ENCODE measurements at places on chromosomes 16 and 17.

- DNase-seq: no peak
Measured at GRCh38 chr16:81380932-81381331, 63.7 kb upstream of the CMIP start.

GRCh38 chr17:4711661-4712181, 1.3 kb downstream of the ARRB2 start:
- no peak for DNase-seq

- DNase-seq: no peak
Measured at GRCh38 chr16:7765079-7765550, 432.5 kb downstream of the RBFOX1 start.

DNA sequence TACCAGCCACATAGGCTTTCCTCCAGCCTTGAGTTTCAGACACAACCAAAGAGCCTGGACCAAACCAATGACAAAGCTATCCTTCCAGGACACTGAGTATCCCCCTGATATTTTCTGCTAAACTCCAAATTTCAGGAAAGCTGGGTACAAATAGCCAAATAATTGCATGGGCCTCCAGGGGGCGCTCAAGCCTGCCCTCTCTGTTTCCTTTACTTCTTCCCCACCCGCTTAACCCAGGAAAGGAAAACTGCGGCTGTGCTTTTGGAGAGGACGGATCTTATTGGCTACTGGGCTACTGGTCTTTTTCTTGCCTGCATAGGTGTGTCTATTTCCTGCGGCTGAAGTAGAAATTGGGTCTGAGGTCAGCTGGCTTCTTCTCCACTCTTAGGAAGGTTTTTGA, 30.1 kb downstream of the GNGT2 start:
- peak; percentile 48 for DNase-seq

- DNase-seq: no peak
Measured at GRCh38 chr17:10195090-10195805, 3.2 kb downstream of the GAS7 start.

DNA sequence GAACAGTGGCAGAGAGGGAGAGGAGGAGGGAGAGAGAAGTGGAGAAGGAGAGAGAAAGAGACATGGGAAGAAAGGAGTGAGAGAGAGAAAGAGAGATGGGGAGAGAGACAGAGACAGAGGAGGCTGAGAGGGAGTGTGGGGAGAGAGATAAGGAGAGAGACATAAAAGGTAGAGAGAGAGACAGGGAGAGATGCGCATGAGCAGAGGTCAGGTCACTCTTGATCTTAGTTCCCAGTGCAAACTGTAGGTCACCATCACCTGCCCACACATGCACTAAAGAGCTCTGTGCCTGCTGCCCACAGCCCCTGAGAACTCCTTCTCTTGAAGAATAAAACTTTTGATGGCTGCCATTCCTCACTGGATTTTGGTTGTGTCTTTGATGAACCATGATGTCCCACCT, 14.9 kb downstream of the KRT33A start:
- no peak for DNase-seq

DNA sequence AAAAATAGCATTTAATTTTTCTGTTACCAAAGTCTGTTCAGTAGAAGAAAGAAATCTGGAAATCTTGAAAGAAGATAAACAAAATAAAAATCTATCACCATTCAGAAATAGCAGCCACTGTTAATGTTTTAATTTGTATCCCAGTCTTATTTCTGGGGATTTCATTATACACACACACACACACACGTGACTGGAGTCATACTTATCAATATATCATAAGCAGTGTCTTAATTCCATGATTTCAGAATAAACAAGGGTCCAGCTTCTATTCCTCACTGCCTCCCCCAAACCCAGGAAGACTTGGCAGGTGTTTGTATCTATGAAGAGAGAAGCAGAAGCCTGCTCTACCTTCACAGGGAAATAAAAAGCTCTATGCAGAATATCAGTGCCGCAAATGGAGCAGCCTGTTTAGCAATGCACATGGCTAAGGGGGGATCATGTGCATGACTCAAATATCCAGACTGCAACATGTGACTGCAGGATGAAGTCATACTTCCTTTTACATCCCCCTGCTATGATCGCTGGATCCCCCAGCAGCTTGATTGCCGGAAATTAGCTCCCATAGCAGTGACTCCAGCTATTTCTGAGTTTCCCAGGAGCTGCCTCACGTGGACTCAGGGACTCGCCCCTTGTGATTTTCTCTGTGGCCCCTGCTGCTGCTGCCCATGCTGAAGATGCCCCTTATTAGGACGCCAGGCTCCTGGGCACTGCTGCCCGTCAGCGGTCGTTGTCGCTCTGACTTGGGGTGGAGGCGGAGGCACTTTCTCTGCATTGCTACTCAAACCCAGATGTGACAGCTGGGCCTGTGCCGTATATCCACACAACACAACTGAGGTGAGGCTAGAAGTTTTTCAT, 341.0 kb downstream of the CPPED1 start:
- peak; percentile 57 for DNase-seq

DNA sequence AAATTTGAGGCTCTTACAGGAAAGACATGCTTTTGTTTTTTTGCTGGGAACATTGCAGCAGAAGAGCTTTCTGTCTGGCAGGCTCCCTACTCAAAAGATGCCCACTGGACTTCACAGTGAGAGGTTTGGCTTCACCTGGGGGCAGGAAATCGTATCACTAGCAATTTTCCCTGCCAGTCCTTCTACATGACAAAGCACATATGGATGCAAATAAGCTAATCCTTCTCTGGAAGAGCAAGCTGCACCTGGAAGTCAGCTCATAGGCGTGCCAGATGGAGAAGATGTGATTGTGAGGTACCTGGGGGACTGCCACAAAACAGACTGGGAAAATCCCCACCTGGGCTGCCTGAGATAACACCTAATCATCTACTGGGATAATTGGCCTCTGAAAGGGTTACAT, 195.0 kb upstream of the CPHXL start:
- DNase-seq: no peak

GRCh38 chr17:14302091-14302430, 1.2 kb downstream of the HS3ST3B1 start:
- DNase-seq: peak; percentile 46

DNA sequence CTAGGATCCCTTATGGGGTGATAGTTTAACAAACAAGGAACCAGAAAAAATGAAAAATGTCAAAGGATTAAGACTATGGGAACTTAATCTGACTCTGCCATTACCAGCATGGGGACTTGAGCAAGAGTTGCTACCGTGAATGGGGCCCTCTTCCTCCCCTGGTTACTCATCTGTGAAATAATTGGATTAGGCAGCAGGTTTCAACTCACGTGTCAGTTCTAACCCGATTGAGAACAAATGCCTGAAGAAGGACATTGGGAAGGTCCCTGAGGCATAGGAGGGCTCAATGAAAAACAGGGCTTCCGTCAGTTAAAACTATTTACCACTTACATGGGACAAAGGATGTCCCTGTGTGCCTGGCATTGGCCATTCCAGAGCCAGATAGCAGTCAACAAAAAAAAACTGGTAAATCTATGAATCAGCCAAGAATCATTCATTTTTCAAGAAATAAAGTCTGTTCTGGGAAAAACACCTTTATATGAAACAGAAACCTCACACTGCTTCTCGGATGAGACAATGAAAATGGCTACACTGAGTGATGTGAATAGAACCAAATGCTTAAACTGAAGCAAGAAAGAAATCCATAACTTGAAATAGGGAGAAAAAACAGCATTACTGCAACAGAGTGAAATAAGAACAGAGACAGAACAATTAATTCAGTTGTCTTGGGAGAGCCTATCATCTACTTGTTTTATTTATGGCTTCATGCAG, 104.3 kb downstream of the ADAMTS18 start:
- no peak for DNase-seq

- no peak for DNase-seq
Measured at GRCh38 chr16:19822533-19822932, 62.1 kb downstream of the GPRC5B start.

GRCh38 chr16:54934481-54935265, 4.0 kb downstream of the IRX5 start:
- no peak for DNase-seq

DNA sequence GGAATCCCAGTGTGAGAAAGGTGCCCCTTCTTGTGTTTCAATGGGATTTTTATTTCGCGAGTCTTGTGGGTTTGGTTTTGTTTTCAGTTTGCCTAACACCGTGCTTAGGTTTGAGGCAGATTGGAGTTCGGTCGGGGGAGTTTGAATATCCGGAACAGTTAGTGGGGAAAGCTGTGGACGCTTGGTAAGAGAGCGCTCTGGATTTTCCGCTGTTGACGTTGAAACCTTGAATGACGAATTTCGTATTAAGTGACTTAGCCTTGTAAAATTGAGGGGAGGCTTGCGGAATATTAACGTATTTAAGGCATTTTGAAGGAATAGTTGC, 567 bp downstream of the UBB start:
- no peak for DNase-seq

- DNase-seq: no peak
Measured at GRCh38 chr16:89154390-89155183, 17.0 kb upstream of the CDH15 start.

DNA sequence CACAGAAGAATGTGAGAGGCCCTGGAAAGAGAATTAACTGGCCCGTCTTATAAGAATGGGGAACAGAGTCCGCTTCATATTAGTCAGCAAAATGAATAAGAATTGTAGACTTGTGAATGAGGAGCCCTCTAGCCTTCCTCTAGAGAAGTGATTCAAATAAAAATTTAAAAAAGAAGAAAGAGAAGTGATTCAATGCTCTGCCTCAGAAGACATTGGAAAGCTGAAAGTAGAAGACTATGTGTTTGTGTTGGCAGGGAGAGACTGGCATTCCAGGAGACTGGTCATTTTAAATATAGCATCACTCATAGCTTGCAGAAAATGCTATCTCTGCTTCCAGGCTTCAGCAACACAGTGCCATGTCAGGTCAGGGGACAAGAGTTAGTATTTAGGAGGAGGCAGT, 190.6 kb upstream of the HS3ST3A1 start:
- DNase-seq: peak; percentile 16

DNA sequence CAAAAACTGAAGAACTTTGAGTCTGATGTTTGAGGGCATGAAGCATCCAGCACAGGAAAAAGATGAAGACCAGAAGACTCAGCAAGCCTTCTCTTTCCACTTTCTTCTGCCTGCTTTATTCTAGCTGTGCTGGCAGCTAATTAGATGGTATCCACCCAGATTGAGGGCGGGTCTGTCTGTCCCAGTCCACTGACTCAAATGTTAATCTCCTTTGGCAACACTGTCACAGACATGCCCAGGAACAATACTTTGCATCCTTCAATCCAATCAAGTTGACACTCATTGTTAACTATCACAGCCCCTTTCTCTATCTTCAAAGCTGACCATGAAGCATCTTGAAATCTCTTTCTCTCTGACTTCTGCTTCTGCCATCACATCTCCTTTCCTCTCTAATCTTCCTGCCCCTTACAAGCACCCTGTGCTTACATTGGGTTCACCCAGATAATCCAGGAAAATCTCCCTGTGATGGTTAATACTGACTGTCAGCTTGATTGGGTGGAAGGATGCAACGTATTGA, 115.9 kb upstream of the CDH13 start:
- DNase-seq: no peak

- DNase-seq: peak; percentile 9
Measured at GRCh38 chr16:19365486-19365885, 52.2 kb upstream of the TMC5 start.

GRCh38 chr17:16273499-16273898, 56.5 kb downstream of the PIGL start:
- peak; percentile 38 for DNase-seq

- DNase-seq: no peak
Measured at GRCh38 chr17:75496005-75496404, 19.3 kb downstream of the CASKIN2 start.

- DNase-seq: no peak
Measured at GRCh38 chr16:78094998-78095397, 4.5 kb upstream of the WWOX start.

GRCh38 chr17:76082326-76083251, 3.6 kb downstream of the ZACN start:
- DNase-seq: no peak

DNA sequence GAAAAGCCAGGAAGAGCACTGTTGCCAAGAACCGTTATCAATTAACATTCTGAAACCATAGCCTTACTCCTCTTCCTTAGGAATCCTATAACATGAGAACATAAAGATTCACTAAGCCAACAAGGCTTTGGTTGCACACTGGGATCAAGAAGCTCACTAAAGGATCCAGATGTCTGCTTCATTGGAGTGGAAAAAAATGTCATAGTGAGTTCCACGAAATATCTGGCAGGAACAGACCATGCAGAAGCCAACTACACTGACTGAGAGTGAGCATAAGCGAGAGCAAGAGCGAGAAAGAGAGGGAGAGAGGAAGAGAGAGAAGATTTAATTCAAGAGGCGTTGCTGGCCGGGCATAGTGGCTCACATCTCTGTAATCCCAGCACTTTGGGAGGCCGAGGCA, 13.4 kb upstream of the MEIOC start:
- DNase-seq: no peak

- DNase-seq: no peak
Measured at GRCh38 chr16:81499576-81500380, 55.2 kb downstream of the CMIP start.

- peak; percentile 34 for DNase-seq
Measured at GRCh38 chr17:55444471-55445441, 23.1 kb upstream of the MMD start.

DNA sequence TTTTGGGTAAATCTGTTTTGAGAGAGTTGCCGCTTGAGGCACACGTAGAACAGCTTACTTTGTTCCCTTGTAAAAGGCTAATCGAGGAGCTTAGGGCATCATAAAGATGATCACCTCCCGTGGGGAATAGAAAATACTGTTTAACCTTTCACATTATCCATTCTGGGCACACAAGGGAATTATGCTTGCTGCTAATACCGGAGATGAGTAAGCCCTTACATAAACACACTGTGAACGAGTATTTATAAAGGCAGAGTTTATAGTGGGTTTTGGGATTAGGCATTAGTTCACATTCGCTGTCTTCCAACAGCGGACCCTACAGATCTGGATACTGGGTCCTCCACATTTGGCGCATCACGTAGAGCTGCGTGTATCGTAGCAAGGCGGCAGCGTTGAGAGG, 51.2 kb upstream of the CNTNAP4 start:
- no peak for DNase-seq

DNA sequence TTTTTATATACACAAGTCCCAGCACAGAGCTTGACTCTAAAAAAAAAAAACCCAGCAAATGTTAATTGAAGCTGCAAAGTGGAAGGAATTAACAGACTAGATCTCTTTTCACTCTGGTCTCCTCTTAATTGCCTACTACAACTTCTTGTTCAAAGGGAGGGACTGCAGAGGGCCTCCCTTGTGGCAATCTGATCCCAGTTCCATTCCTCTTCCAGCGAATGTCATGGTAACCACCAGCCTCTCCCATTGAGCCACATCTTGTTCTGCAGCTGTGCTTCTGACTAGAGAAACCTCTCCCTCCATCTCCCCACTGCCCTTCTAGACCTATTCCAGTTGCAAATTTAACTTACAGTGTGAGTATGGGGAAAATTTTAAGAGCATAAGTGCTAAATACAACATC, 5.9 kb downstream of the SUPT6H start:
- DNase-seq: no peak

- peak; percentile 4 for DNase-seq
Measured at GRCh38 chr17:66076546-66077190, 115.3 kb downstream of the CEP112 start.

DNA sequence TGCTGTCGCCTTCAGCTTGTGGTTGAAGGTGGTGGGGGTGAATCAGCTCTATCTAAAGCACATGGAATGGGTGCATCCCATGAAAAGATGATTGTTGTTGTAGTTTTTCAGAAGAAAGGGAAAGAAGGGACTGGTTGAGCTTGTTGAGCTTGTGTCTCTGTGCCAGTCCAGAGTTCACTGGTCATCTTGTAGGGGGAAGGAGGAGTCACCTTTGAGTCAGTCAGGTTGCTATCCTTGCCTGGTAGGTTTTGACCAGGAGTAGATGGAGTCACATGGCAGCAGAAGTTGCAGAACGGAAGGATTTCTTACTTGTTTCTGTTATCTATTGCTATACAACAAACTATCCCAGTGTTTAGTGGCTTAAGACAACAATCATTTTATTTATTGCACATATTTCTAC, 73.3 kb downstream of the PLCG2 start:
- DNase-seq: no peak

All from brain microvascular endothelial cell (primary cell).